ENCODE measurements at places on chromosomes 12 and 14.

DNA sequence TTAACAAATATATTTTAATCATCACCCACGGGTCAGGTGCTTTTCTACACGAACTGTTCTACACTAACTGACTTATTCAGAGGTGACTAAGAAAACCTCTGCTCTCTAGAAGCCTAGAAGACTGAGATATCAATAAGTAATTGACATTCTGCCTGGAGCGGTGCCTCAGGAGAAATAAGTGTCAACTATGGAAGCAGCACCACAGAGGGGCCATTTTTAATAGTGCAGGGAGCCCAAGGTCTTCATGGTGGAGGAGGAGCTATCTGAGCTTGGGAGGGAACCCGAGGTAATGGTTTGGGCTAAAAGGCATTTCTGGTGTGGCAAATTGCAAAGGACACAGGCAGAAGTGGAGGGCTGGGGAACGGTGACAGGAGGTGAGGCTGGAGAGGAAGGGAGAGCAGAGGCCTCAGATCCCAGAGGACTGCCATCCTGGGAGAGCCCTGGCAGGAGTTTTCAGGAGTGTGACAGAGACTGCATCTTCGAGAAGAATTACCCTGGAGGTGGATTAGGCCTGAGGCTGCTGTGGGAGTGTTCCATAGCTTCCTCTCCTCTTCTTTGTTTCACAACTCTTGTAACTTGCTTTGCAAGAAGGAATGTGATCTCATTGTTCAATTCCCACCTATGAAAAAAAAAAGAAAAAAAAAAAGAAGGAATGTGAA is 123.1 kb downstream of the NPAS3 start:
- DNase-seq = no peak

GRCh38 chr12:127675936-127676335 is 591.0 kb upstream of the TMEM132C start:
- no peak for DNase-seq

GRCh38 chr14:22487941-22488340 is 101.1 kb downstream of the DAD1 start:
- no peak for DNase-seq

- peak; percentile 13 for DNase-seq
Observed at GRCh38 chr14:38210587-38211216, 3.0 kb downstream of the SSTR1 start.

- DNase-seq = no peak
Observed at GRCh38 chr14:30864934-30865333, 9.4 kb upstream of the COCH start.

GRCh38 chr14:94344389-94344788 is 21.3 kb upstream of the SERPINA6 start:
- DNase-seq = no peak

DNA sequence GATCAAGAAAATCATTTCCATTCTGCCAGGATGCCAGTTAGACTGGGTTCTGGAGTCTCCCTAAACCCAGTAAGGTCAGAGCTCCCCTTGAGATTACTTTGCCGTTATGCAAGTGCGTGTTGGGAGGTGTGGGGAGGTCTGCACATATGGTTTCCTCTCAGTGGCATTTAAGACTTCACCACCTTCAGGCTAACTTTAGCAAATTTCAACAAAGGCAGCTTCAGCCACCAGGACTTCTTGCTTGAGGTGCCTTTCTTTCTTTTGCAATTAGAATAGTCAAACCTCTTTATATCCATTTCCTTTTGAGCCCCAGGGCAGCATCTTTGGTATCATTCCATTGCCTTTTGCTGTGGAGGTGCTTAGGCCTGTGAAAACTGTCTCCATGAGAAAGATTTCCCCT is 117.2 kb upstream of the CCND2 start:
- DNase-seq = no peak

DNA sequence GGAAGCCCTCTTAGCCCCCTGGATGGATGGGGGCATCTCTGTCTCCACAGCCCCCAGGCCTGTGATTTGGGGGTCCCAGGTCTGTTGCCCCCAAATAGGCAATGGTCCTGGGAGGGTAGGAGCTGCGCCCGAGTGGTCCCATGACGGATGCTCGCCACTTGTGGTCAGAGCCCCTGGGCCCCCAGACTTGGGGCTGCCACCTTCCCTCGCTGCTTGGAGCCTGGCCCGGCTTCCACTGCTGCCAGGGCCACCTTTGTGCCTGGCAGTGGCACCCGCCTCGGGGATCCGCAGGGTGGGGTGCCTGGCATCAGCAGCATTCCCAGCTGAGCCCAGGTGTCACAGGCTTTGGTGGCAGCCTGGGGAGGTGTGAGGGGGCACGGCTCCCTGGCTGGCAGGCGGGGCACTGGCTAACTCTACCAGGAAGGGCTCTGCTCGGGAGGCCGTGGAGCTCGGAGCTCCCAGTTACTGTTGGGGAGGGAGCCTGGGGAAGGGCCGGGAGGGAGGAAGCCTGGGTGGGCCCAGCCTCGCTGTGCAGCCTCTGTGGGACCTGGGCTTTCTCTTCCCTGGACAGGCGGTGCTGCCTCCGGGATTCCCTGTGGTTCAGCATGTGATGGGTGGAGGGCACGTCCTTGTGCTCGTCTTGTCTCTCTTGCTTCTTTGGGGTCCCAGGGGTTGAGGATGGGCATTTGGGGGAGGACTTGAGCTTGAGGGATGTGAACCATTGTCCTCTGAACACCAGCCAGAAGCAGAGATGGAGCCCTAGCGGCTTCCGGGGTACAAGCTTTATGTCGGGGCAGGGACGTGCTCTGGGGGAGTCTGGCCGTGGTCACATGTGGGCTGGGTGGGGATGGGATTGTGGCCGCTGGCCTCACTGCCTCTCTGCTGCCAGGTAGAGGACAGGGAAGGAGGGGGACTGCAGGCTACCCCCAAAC is 5.4 kb downstream of the KIF26A start:
- DNase-seq = no peak

DNA sequence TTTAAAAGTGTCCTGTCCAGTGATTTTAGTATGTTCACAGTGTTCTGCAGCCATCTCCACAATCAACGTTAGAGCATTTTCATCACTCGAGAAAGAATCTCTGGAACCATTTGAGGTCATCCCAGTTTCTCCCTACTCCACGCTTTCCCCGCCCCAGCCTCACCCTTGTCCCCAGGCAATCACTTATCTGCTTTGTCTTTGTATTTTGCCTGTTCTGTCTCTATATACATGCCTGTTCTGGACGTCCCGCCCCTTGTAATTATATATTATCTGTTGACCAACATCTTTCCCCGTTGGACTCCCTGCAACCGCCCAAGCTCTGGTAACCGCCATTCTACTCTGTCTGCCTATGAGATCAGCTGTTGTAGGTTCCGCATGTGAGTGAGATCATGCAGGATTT is 21.5 kb upstream of the ASPG start:
- DNase-seq = no peak

DNA sequence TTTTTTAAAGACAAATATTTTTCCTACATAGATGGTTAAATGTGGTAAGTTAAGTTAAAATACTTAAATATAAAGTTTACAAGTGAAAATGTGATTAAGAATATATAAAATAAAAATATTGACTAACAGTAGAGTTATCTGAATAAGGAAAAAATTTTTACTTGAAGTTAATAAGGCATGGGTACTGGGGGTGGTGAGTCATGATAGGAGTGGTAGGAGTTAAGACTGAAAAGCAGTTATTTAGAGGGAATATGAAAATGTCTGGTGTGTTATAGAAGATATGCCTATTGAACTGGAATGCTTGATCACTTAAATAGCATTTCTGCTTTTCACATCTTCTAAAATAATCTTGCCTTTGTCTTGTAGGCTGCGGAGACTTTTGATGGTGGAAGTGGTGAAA is 68.7 kb downstream of the CCDC91 start:
- DNase-seq = no peak

DNA sequence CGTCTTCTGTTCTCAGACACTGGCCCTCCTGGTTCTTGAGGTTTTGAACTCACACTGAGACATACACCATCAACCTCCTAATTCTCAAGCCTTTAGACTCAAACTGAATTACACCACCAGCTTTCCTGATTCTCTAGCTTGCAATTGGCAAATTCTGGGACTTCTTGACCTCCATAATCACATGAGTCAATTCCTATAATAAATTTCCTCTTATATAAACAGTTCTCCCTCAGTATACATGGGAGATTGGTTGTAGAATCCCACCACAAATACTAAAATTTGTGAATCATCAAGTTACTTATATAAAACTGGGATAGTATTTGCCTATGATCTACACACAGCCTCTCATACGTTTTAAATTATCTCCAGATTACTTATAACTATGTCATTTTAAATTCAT is 162.2 kb downstream of the DIO2 start:
- DNase-seq = no peak

DNA sequence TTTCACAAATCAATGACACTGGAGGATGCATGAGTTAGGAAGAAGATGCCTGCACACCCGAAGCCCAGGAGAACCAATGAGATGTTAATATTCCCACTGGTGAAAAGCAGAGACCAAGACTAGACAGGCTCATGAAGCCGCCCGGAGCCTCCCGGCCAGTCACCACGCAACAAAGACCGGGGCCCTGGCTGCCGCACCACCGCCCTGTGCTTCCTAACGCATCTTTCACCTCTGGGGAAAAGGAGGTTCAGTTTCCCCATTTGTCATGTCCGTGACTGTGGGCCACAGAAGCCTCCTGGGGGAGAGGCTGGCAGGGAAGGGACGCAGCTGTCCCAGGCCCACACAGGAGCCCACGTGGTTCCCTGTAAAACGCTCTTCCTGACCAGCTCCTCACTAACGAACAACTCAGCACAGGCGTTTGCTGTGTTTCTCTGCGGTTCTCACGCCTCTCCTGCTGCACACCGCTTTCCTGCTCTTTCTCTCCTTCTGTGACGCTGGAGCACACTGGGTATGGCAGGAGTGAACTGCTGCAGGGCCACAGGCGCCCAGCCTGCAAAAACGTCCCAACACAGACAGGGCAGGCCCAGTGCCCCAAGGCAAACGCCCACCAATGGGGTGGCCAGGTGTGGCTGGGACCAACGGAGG is 10.8 kb downstream of the RIMBP2 start:
- no peak for DNase-seq

- DNase-seq = no peak
Observed at GRCh38 chr12:1884651-1885050, 33.8 kb downstream of the CACNA2D4 start.

All from 8988T (cell line).